WERI-Rb-1 (cell line): ENCODE measurements at places on chromosomes 2 and 18.

DNA sequence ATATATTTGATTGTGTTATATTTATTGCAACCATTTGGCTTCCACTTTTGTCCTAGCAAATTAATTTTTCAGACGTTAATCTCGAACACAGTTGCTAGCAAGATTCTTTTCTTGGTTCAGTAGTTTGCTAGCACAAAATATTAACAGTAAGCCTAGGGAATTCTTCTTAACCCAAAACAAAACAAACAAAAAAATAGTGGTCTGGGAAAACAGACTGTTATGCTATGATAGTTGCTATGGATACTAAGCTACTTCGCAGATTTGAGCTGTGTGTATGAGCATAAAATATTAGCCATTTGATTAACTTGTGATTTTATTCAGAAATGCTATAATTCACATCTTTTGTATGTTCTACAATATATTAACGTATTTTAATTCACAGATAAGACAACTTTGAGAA lies 541.5 kb upstream of the NETO1 start:
- no peak for DNase-seq

- DNase-seq, result peak; percentile 96
These were observed at the start of the genes BCS1L and ZNF142 for GRCh38 chr2:218659258-218659987. Gene BCS1L, plus strand, starts transcription at chr2:218659683. Its CDS starts 1,305 bp downstream, at chr2:218660988. Gene ZNF142, minus strand, starts transcription at chr2:218659623. Its CDS starts 3,194 bp downstream, at chr2:218656429.

- DNase-seq, result no peak
These were observed 965.2 kb downstream of the BCL11A start for GRCh38 chr2:59588286-59588685.

DNA sequence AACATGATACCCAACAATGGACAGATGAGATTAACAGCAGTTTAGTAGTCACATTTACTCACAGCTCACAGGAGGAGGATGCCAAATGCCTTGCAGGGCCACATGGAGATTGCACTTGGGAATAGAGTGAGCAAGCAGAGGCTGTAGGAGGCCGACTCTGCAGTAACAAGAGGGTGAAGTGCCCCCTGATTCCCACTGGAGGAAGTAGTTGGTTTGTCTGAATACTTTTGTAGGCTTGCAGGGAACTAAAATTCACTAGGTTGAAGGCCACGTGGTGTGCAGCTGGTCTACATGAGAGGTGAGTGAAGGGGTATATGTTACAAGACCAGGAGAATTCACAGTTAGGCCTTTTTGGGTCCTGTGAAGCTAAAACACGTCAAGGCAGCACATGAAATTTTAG lies 419.3 kb upstream of the TNP1 start:
- no peak for DNase-seq

- no peak for DNase-seq
These were observed 17.4 kb upstream of the ADGRF3 start for GRCh38 chr2:26363958-26364357.

DNA sequence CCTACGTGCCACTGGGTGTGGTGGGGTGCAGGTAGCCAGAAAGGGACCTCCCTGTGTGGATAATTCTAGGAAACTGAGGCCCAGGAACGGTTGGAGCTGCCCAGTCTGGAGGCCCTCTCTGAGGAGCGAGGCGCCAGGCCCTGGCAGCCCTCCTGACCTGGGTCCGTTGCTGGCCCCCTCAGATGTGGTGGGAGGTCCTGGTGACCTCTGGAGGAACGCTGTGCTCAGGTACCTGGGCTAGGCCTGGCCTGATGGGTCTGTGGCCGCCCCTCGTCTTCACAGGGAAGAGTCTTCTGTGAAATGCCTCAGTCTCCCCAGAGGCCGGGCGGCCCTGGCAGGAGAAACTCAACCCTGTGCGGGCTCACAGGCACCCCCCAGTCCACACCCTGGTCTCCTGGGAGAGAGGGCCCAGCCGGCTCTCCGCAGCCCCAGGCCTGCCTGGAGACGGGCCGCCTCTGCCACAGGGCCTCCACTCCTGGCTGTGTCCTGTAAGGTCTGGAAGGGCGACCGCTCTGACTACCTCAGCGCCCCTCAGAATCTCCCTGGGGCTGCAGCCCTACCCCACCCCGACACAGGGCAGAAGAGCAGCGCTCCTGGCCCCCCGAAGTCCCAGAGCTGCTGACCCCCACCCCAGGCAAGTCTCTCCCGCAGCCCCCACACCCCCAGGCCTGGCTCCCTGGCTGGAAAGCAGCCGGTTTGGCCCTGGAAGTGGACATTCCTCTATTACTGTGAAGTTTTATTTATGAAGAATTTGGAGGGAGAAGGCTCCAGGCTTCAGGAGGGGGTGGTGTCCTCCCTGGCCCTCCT lies 3.7 kb downstream of the B3GNT7 start:
- no peak for DNase-seq

DNA sequence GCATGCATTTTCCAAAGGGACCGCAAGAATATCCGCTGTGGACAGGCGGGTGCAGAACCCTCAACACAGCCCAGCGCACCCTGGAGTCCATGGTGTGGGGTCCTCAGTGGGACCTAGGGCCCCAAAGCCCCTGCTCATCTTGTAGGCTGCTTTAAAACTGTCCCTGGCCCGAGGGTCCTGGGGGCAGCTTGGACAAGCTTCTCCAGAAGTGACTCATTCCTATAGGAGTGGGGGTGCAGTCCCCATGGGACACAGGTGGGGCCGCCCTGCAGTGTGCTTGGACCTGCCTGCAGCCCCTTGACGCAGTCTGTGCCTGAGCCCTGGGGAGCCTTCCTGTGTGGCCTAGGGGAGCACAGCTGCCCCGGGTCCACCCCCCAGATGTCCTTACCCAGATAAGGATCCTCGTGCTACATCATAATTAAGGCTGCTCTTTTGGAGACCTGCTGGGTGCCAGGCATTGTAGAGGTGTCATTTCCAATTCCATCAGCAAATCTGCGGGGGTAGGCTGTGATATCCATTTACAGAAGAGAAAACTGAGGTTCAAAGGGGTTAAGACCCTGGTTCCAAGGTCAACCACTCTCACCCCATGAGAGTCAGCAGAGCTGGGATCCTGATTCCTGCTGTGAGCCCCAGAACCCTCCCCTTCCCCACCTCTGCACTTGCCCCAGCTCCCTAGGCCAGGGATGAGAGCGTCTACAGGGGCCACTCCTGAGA lies 1.7 kb upstream of the HS6ST1 start:
- DNase-seq, result no peak

- no peak for DNase-seq
These were observed 276.0 kb downstream of the MTX2 start for GRCh38 chr2:176544991-176545956.

- no peak for DNase-seq
These were observed 137.8 kb upstream of the GATA6 start for GRCh38 chr18:22031611-22032010.

- no peak for DNase-seq
These were observed 734 bp downstream of the KCNG2 start for GRCh38 chr18:79798346-79798998.

- no peak for DNase-seq
These were observed 321.2 kb upstream of the FANCL start for GRCh38 chr2:58562276-58562675.

GRCh38 chr2:208192611-208193236 lies 2.9 kb upstream of the C2orf80 start:
- no peak for DNase-seq

- DNase-seq, result peak; percentile 30
These were observed 218.1 kb downstream of the WDR7 start for GRCh38 chr18:56869189-56869777.

DNA sequence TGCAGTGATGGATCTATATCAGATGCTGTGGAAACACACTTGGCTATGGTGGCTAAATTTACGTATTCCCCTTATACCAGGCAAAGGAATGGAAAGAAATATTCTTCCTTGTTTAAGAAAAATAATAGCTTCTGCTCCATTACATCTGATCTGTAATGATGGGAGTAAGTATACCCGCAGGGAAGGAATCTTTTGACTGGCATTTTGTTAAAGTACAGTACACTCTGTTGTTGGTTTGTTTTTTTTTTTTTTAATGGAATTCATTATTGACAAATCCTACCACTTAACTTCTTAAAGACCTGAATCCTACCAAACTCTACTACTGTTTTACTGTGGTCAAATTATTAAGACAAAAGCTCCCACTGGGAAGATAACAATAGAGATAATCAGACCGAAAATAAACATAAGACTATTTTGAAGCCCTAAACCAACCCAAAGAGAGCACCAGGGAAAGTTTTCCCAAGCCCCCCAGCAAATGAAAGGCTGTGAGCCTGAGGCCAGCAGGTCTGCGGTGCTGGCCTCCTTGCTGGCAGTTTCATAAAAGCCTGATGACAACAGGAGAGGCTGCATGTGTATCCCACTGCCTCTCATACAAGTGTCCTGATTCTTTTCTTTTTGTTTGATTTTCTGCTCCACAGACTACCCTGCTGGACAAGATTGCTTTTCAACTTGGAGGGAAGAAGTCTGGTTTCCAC lies 101.0 kb downstream of the SLC25A12 start:
- no peak for DNase-seq

DNA sequence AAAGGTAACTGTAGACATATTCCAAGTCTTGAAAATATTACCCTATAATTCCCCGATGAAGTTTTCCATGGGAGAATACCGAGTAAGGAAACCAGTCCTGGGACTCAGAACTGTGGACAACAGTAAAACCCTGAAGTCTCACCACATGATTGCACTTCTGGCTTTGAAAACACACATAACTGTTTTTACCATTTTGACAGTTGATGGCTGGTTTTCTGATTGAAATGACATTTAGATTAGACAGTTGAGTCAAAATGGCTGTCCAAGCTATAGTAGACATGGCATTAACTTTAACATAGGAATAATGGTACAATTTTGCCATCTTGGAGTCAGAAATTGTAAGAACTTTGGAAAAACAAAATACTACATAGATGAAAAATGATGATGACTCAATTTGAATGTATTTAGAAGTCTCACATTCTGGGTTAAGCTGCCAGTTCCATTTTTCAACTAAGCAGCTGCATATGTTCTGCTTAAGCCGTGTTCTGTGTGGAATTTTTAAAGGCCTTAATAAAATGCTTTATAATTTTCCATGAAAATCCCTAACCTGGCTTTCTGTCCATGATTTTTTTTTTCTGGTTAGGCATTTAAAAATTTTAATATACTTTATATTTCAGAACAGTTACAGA lies 38.3 kb upstream of the WIPF1 start:
- no peak for DNase-seq

DNA sequence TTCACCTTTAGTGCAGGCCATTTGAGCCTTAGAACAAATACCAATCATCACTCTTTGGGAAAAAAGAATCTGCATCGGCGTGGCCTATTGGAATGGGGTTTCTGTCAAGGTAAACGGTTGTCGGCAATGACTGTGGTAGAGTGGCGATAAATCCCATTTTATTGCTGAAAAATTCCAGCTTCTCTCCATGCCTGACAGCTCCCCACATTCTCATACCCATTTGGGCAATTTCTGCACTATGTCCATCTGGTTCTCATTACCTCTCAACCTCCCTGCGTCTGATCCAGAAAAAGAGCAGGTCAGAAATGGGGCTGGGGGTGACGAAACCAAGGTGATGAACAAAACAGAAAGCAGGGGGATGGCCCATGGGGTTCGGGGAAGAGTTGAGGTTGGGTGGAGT lies 254.0 kb downstream of the MEIS1 start:
- DNase-seq, result no peak

GRCh38 chr2:16654833-16655444 lies 10.7 kb downstream of the CYRIA start:
- no peak for DNase-seq

GRCh38 chr18:59665057-59666006 lies 31.9 kb downstream of the CCBE1 start:
- DNase-seq, result no peak

DNA sequence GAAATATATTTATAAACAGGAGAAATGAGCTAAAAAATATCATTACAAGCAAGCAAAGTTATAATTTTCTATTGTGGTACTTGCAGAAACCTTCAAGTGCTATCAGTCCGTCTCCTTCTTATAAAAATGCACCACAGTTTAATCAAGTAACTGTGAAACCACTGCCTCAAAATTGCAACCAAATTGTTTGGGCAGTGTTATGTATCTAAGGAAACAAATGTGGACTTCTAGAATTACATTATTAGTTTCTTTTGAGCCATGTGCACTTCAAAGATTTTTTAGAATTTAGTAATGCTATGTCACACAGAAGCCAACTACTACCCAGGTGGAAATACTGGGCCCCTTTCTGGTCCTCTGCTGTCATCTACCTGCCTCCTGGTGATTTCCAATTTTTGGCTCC lies 495.6 kb downstream of the NYAP2 start:
- DNase-seq, result no peak

DNA sequence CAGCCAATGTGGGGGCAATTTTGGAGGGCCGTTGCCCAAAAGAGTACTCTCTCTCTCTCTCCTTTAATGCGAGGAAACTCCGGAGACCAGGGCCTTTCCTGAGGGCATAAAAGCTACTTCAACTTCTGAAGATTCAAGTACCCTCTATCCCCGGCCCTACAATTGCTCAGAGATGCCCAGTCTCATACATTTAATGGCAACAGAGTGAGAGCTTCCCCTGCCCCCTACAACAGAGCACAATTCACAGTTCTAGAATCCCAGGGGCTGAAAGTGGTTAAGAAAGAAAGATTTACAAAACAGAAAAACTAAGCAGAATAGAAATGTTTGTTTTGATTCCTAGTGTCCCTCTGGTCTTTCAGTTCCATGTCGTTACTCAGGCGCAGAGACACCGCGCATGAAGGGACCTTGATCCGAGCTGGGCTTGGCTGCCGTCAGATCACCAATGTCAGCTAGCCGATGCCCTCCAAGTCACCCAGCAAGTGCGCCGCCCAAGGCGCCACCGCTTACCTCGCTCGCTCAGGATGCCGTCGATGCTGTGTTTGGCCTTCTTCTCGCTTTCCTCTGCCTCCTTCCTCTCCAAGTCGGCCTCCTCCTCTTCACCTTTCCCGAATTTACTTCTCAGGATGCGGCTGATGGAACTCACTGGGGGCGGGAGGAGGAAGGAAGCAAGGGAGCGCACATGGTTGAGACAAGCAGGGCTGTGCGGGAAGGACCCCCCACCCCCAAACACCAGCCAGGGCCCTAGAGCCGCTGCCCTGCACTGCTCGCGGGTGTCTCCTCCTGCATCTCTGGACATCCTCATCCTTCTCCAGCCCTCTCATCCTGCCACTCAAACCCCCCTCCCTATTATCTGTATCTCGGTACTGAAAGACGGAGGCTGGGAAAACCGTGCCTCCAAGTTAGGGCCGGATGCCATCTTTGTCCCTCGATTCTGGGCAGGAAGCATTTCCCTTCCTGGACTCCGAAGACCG lies 4.9 kb downstream of the PAX3 start:
- DNase-seq, result no peak

DNA sequence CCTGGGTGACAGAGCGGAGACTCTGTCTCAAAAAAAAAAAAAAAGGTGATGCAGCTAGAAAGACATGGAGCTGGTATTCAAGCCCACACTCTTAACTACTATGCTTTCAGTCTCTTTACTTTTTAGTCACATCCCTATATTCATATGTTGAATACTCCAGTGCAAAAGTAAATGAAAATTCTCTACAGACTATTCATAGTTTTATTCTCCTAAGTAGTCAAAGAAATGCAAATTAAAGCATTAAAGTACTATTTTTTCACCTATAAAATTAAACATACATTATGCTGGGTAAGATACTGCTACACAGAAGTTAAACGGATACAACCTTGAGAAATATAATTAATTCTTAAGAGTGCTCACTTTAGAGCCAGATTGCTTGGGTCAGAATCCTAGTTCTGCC lies 7.6 kb downstream of the CUL3 start:
- no peak for DNase-seq
